Activated CD4-positive, alpha-beta T cell treated with anti-CD3 and anti-CD28 coated beads for 24 hours (primary cell): ENCODE measurements at places on chromosomes 13 and 19.

- no peak for DNase-seq
Measured at GRCh38 chr19:6699935-6700334, 20.5 kb downstream of the C3 start.

DNA sequence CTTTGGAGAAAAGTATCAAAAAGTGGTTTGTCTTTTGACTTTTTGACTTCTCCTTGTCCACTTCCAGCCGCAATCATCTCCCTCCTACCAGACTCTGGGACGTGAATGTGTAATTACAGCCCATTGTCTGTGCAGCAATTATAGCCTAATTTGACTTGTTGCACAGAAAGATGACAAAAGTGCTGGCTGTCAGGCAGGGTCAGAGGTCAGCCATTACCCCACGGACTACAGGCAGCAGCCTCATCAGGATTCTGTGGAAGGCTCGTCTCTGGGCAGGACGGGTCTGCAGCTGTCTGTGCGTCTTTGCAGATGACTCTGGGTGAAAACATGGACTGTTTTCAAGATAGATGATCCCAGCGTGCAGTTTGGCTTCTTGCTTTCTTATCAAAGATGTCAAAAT lies 102.2 kb upstream of the EDNRB start:
- DNase-seq = no peak

DNA sequence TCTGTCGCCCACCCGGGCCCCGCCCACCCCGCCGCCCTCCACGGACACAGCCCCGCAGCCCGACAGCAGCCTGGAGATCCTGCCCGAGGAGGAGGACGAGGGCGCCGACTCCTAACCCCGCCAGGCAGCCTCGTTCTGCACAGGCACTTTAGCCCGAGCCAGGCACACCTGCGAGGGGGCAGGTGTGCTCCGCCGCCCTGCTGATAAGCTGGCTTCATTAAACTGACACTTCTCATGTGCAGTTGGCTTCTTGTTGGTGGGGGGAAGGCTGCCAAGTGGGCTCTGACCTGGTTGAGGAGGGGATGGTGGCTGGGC lies 8.2 kb downstream of the IL4I1 start:
- DNase-seq = no peak

DNA sequence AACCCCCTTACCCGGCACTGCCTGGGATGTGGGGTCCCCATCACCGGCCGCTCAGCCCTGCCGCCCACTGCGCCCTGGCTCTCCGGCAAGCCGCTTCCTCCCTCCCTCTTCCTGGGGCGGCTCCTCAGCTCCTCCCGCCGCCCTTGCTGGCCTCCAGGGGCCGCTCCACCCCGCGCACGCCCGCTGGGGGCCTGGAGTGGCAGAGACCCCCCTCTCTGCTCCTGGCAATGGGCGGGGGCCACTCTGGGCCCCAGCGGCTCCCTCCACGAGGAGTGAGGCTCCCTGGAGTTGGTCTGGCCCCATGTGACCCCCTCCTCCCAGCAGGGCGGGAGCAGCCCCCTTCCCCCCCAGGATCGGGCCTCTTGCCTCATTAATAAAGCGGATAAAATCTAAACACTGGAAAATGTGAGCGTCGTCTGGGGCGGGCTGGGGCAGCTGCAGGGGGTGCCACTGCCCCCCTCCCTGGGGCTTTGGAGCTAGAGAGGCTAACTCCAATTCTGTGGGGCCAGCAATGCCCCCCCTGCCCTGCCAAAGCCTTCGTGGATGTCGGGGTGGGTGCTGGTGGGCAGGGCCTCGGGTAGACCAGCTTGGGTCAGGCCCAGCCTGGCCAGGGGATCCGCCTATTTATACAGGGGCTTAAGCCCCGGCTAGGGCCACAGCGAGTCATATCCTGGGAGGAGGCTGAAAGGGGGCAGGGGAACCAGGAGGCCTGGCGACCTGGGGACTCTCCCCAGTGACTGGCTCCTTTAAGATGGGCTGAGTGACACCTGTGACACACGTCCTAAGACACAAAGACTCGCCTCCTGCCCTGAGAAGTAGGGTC lies at the start of gene PTGER1:
PTGER1 (minus strand) TSS at position 104 of the 823 bp plus-strand sequence. CDS start 1,034 bp downstream, outside the sequence.
- DNase-seq = no peak

DNA sequence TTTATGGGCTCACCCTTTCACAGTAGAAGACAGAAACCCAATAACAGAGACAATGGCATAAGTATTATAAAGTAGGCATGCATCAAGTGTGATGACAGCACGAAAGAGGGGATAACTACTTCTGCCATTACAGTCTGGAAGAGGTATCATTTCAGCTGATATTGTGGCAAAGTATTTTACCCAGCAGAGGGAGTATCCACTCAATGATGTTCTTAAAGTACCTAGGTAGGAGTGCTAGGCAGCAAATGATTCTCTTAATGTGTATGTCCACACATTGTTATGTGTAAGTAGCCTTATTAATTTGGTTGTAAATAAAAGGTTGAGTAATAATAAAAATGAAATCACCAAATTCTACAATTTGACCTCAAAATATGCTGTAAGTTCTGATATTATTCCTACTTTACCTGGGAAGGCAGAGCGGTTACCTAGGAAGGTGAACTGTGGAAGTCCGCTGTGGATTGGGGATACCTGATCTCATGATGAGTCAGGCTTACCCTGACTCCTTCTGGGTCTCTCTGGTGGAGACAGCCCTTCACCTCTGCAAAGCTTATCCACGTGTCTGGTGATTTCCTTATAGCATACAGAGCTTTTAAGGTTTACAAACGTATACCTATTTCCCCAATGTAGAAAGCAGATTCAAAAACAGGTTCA lies 4.1 kb upstream of the UBAC2 start:
- DNase-seq = no peak

DNA sequence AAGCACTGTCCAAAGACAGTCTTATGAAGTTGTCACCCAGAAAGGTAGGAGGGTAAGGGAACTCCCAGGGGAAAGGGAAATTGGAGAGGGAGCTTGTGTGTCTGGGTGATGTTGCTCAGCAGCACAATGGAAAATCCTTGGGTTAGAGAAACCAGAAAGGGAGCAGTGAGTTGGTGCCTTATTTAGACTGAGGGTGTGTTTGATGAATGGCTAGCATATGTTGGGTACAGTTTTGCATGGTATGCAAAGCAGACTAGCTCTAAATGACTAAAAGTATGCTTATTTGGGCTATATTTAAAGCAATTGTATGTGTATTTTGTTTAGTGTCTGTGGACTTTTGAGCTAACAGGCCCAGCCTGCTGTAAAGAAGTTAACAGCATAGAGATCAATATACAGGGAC lies 2884.6 kb upstream of the PCDH20 start:
- DNase-seq = no peak

- DNase-seq = no peak
Measured at GRCh38 chr13:22372261-22372660, 701.4 kb downstream of the FGF9 start.

- no peak for DNase-seq
Measured at GRCh38 chr13:21696865-21697448, 26.1 kb downstream of the FGF9 start.
